H9 (cell line): ENCODE measurements at places on chromosomes 11 and 22. TPM values are rescaled to one million over a fixed set of nuclear protein-coding genes. Genes with fewer than 3 reads are reported as not detected.

The ANO1 gene
- 10.9 TPM in 2 replicates for total RNA-seq

DNA sequence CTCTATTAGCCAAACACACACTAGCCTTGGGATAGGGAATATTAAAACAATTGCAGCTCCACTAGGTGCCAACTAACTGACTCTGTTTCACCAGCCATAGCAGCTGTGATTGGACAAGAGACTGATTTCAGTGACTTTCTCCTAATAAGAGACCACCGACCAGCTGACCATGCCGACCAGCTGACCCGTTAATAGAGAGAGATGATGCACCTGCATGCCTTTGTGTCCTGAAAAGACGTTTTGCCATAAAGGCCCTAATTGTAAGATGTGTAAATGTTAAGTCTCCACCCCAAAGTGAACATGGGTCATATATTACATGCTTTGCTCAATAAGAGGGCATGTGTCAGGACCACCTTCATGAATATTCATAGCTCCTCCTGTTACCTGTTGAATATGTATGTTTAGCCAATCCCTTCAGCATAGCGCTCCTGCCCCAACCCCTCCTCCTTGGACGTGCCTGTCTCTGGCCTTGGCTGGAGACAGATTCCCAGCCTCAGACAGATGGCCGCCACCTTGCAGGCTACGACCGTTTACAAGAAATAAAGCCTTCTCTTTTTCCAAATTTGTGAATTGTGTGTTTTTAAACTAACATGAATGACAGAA is 1.3 kb upstream of the NADSYN1 start:
- H3K27ac ChIP-seq = no peak overlapping the region
- peaks cover 4% of the 10 kb centered on the region; the same call in 1 of the 2 replicates for H3K4me1 ChIP-seq
- peak overlapping the region; percentile 82 for H3K4me3 ChIP-seq
- peaks cover 24% of the 10 kb centered on the region for H3K36me3 ChIP-seq

DNA sequence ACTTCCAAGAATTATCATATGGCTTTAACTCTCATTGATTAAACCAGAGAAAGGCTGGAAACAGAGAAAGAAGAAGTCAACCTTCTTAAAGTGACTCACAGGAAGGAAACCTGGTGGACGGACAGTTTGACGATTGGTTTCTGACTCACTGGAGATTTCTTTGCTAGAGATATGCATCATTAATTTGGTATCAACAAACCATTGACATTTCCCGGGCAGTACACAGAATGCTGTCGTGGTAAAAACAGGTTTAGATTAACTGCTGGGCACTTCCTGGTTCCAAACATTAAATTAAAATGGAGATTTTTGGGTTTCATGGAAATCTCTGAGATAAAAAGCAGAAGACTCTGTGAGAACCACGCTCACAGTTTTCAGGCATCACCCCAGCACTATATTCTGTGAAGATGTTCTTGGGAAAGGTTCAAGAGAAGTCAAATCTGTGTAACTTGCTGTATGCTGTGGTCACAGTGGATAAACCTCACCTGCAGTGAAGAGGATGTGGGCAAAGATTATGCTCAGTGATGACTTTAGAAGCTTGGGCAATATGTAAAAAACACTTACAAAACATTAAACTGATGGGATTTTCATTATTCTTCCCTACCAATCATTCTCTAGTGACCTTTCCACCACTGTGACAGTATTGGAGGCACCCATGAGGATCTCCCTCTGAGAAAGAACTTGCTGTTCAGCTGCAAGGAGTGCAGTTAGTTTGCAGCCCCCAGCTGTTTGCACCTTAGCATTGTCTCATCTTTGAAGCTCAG is 61.1 kb upstream of the CD44 start:
- H3K27me3 ChIP-seq = no peaks in the 10 kb centered on the region
- no peak overlapping the region for H3K4me3 ChIP-seq
- no peak for DNase-seq

DNA sequence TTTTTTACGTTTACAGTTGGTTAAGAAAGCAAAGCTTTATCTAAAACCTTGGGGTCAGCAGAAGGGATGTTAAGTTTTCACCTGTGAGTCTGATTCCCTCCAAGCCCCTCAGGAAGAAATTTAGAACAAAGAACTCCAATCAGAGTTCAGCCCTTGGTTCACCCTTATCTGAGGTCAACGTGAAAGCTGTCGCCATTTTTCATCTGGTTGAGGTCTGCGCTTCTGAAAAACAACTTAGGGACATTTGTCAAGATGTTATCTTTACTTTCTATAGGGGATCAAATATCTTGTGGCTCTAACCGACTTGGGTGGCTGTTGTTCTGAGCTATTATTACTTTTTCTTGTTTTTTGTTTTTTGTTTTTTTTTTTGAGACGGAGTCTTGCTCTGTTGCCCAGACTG is 30.0 kb downstream of the RGL4 start:
- no peak overlapping the region for H3K4me3 ChIP-seq
- no peaks in the 10 kb centered on the region for H3K36me3 ChIP-seq
- no peaks in the 10 kb centered on the region for H3K4me1 ChIP-seq
- no peak overlapping the region for H3K27ac ChIP-seq
- no peak for DNase-seq

DNA sequence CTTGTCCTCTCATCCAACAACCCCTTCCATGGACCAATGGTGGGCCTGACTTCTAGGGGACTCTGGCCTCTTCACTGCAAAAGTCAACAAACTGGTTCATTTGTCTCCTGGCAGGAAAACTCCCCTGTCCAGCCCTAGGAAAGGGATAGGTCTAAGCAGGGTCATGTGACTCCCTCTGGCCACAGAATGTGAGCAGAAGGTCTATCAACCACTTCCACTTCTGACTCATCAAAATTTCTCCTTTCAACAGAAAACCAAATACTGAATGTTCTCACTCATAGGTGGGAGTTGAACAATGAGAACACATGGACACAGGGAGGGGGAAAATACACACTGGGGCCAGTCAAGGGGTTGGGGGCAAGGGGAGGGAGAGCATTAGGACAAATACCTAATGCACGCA is 1.3 kb upstream of the ISX start:
- no peak for DNase-seq
- no peak overlapping the region for H3K27ac ChIP-seq
- H3K4me1 ChIP-seq = no peaks in the 10 kb centered on the region
- no peaks in the 10 kb centered on the region for H3K36me3 ChIP-seq
- no peaks in the 10 kb centered on the region for H3K27me3 ChIP-seq
- no peak overlapping the region for H3K4me3 ChIP-seq

GRCh38 chr22:50117168-50117762 is 27.5 kb downstream of the MOV10L1 start:
- no peaks in the 10 kb centered on the region for H3K36me3 ChIP-seq
- H3K27me3 ChIP-seq = no peaks in the 10 kb centered on the region
- H3K27ac ChIP-seq = no peak overlapping the region
- no peak overlapping the region for H3K4me3 ChIP-seq
- no peak for DNase-seq

DNA sequence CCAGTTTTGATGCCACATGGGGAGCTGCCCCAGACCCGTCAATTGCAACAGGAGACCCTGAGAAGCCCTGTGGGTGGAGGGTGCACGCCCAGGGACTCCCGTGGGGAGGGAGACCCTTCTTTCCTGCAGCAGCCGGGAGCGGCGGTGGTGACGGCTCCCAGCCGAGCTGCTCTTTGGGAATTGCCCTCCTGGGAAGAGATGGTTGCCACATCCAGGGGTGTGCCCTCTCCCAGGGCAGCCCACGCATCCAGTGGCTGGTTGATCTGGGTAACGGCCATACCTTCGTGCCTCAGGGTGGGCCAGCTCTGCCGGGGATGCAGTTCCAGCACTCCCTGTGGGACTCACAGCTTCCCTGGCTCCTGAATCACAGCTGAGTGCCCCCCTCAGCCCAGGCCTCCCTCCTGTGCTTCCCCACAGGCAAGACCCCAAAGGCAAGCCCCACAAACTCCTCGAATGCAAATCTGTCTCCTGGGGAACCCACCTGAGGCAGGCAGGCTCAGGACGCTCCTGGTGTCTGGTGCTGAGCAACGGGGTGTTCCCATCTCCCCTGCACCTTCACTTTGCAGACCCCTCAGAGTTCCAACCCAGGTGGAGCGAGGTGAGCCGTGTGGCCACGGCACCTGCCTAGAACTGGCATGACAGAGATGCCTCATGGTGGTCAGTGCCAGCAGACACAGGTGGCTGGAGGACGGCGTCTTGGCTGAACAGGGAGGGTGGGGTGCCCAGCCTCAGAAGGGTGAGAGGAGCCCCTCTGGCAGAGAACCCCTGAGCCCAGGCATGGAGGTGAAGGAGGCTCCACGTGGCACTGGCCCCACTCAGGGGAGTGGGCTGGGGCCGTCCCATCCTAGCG is 1027.4 kb downstream of the BRD1 start:
- H3K36me3 ChIP-seq = no peaks in the 10 kb centered on the region
- no peak overlapping the region for H3K4me3 ChIP-seq
- H3K4me1 ChIP-seq = peaks cover 3% of the 10 kb centered on the region; the same call in 1 of the 2 replicates
- H3K27me3 ChIP-seq = no peaks in the 10 kb centered on the region

GRCh38 chr11:33689501-33689900 is 11.1 kb downstream of the C11orf91 start:
- H3K27ac ChIP-seq = no peak overlapping the region
- peaks cover 8% of the 10 kb centered on the region; the same call in 1 of the 2 replicates for H3K4me1 ChIP-seq
- H3K36me3 ChIP-seq = no peaks in the 10 kb centered on the region
- DNase-seq = no peak
